Stimulated activated CD4-positive, alpha-beta T cell treated with anti-CD3 and anti-CD28 coated beads, Interleukin-2, amount 100 ng/mL, for 24 hours (primary cell): ENCODE measurements at places on chromosomes 7 and 10.

DNA sequence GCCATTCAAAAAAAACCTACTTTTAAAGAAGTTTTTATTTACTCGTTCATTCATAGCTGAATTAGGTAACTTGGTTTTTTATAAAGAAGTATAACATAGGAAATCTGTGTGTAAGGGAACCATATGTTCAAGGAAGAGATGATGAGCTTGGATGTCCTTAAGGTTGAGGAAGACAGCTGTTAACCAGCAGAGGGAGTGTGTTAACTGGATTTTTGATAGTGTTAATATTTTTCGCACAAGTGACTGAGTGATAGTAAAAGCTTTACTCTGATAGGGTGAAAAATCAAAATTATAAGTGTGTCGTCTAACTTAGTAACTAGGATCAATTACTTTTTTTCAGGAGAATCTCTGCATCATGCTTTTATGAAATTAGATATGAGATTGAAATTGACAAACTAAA, 134.7 kb downstream of the ARL5B start:
- DNase-seq: no peak

DNA sequence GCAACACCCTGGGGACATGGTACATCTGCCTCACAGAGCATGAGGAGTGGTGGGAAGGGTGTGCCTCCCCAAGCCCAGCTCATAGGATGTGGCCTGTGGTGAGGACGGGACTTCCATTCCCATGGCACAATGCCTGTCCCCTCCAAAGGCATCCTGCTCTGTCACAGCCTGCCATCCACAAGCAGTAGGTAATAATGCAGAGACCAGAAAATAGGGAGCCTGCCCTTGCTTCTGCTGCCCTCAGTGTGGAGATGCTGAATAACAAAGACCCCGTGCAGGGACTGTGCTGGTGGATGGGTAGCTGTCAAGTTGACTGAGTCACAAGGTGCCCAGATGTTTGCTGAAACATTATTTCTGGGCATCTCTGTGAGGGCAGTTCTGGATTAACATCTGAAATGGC, 199.9 kb upstream of the GRB10 start:
- no peak for DNase-seq

DNA sequence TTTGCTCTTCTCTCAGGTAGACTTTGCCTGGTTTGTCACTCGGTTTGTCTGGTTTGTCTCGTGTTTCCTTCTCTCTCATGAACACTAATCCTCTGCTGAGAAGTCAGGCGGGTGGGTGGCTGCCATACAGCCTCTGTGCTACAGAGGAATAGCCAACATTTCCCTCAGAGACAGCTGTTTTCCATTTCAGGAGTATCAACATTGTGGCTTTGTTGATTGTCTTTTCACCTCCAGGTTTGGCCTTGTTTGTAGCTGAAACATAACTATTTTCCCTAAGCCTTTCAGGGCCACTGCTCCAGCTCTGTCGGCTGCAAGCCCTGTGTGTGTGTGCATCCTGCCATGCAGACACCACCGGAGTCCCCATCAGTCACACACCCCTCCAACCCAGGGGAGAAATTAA, 122.8 kb downstream of the BAMBI start:
- DNase-seq: no peak

DNA sequence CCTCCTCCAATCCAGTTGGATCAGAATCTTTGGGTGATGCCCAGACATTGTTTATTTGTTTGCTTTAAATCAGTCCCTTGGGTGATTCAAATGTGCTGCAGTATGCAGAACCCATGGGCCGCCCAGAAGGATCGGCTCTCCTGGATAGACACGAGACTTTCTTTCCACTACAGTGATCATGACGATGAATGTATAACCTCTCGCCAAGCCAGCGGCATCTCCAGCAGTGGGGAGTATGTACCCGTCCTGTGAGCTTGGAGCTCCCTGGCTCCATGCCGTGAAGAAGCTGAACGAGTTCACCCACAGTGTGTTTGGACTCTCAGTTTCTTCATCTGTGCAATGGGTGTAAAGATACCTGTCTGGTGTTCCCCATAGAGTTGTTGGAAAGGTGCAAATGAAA, 162.3 kb downstream of the CAMK1D start:
- DNase-seq: no peak

- peak; percentile 92 for DNase-seq
Observed at GRCh38 chr10:6580279-6581029, 378 bp upstream of the PRKCQ start.

DNA sequence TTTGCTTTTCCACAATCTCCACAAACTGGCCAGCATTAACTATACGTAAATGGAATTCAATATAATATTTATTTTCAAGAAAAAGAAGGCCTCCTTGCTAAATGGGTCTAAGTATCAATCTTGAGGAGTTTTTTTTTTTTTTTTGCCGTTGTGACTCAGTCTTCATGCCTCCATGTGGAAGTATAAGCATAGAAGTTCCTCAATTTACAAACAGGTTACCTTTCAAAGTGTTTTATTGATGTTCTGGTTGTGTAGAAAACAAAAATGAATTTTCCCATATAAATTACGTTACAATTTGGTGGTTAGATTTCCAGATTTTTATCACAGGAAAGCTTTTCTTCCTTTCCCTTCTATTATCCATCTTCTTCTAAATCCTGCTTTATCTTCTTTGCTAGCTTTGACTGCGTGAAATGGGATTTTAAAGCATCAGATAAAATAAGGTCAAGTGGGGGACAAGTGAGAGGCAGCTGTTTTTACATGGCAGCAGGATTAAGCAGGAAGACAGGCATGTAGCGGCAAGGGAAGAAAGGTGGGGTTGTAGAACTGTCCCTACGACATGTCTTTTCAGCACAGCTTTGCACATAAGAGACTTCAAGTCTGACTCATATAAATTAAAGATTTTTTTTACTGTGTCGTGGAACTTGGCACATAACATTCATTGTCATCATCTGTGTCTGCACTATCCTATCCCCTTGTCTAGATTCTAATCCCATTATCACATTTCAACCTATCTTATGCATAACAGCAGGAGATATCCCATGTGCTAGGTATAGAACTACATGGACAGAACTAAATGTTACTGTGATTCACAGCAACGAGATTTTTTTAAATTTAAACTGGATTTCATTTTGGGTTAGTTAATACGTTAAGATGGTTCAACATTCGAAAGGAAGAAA, 135.3 kb upstream of the FAM3C start:
- no peak for DNase-seq

- DNase-seq: no peak
Observed at GRCh38 chr10:118642228-118642627, 46.8 kb upstream of the PRLHR start.

GRCh38 chr10:63213489-63213888, 80.4 kb downstream of the NRBF2 start:
- DNase-seq: no peak

DNA sequence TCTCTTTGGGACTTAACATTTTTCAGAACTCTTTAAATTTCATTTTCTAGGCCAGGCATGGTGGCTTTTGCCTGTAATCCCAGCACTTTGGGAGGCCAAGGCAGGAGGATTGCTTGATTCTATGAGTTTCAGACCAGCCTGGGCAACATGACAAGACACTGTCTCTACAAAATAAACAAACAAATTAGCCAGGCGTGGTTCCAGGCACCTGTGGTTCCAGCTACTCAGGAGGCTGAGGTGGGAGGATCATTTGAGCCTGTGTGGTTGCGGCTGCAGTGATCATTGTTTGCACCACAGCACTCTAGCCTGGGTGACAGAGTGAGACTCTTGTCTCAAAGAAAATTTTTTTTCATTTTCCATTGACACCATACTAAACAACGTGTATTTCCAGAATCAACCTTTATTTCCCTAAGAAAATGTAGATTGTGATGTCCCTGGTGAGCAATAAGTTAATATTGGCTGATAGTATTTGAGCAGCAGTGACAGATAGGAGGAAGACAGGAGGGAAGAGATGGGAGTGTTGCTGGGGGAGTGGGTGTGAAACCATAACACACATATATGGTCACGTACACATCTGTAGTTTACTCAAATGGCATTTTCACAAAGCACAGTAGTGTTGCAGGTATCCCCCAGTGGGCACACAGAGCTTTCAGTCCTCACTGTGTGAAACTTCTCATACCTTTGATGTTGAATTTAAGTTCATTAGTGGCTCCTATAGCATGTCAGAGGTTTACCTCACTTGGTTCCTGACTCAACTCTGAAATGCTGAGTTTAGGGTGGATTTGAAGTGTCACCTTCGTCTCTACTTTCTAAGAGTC, 205.6 kb downstream of the AUTS2 start:
- no peak for DNase-seq

GRCh38 chr7:100539436-100540006, 518 bp downstream of the AGFG2 start:
- DNase-seq: peak; percentile 26

DNA sequence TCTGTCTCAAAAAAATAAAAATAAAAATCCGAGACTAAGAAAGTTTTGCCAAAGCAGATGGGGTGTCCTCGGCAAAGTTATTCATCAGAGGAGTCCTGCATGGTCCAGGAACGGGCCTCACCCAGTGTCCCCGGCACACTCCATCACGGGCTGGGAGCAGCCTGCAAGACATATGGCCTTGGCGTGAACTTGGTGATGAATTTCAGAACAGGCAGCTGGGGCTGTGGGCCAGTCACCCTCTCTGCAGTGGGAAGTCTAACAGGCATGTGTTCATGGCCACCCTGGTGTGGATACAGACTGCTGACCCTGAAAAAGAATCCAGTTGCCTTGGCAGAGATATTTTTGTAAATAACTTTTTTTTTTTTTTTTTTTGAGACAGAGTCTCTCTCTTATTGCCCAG, 34.7 kb downstream of the NPTX2 start:
- DNase-seq: no peak

DNA sequence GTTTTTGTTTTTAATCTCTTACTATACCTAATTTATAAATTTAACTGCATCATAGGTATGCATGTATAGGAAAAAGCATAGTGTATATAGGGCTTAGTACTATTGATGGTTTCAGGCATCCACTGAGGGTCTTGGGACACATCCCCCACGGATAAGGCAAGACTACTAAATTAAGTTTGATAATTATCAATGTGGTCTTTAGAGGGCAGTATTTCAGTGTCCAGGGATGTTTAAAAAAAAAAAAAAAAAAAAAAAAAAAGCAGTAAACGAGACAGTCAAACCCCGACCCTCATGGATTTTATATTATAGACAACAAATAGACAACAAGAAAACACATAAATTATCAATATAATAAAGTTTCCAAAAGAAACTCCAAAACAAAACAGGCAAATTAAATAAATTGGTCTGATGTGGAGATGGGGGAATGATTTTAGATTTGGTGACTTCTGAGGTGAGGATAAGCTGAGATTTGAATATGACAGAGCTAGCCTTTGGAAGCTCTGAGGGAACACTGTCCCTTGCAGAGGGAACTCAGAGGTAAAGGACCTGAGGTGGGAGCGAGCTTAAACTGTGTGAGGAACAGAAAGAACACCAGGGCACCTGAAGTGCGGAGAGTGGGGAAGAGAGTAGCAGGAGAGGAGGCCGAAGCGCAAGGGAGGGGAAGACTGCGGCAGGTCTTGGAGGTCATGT, 14.8 kb downstream of the ACSM6 start:
- DNase-seq: no peak
